ENCODE measurements at places on chromosomes 1 and 21.

DNA sequence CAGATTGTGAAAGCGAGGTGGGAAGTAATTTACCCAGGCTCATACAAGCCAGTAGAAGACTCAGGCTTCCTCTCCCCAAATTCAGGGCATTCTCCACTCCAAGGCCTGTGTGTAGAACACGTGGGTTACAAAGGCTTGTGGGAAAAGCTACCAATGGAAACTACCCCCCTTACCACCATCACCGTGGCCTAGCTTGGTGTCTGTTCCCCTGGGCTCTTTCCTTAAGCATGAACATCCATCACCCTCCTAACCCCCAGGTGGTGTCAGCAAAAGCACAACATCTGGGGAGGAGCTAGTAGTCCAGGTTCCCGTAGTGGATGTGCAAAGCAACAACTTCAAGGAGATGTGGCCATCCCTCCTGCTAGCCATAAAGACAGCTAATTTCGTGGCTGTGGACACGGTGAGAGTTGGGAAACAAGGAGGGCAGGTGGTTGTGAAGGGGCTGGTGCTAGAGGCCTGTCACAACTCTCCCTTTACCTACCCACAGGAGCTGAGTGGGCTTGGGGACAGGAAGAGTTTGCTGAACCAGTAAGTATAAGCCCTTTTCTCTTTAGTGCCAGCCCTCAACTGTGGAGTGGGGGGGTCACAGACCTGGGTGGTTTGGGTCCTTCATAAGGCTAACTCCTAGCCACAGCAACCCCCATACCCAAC is 701 bp upstream of the MUTYH start:
- no peak for DNase-seq

DNA sequence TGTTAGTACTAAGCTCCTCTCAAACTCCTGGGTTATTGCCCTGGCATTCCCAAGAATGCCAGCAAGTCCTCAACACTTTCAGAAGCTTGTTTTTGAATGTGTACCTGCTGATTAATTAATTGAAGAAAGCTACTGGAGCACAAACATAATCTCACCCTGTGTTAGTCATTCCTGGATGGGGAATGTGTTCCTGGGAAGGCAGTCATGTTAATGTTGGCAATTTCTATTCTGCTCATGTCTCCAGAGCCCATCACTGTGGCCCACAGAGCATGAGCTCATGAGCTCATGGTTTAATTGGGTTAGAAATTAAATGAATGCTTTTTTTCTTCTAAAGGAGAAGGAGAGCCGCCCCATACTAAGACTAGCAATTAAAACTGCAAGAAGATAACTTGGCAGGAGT is 31.9 kb upstream of the KCNA3 start:
- no peak for DNase-seq

GRCh38 chr1:156417401-156418020 is 48.5 kb downstream of the RHBG start:
- no peak for DNase-seq

DNA sequence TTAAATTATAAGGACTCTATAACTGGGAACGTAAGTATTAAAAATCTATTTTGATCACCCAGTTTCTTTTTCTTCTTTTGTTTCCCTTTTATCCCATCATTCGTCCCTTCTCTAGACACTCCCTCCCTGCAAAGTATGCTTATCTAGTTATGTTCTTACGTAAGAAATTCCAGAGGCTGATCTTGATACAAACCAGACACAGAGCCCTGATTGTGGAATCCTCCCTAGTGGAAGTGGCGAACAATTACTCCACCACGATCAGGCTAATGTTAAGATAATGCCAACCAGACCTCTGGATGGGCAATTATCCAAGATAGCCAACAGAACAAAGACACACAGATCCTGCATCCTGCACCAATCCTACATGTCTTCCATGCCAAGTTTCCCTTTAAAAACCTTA is 1557.4 kb downstream of the PLA2G4A start:
- no peak for DNase-seq

DNA sequence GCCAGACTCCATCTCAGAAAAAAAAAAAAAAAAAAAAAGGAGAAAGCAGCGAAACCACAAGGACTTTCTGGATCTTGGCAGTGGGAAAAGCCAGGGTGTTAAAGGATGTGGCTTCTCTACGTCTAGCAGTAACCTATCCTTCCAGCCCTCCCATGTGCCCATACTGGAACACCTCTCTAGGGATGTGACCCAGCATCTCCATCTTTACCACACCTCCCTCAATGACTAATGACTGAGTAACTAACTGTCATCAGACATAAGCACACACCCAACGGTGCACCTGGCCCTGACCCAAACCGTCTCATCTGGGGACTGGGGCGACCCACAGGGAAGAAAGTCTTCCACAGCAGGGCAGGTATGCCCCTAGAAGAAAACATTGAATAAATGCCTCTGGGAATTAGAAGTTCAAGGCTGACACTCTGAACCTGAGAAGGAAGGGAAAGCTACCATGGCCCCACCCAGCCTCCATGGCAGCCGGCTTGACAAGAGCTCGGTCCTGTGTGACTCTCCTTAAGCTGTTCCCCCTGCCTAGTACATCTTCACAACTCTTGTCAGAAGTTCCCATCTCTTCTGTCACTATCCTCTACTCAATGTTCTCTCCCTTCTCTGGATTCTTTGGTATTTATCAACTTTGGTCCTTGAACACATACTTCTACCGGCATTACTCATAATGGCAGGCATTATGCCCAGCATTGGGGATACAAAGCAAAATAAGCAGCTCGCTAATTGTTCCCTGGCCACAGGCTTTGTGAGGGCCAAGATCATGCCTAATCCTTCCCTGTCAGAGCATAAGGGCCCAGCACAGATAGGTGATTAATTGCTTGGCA is 14.8 kb upstream of the PAQR6 start:
- no peak for DNase-seq

GRCh38 chr1:159868766-159869165 is 6.3 kb upstream of the VSIG8 start:
- no peak for DNase-seq

GRCh38 chr1:101444381-101444780 is 207.6 kb downstream of the S1PR1 start:
- DNase-seq: no peak

DNA sequence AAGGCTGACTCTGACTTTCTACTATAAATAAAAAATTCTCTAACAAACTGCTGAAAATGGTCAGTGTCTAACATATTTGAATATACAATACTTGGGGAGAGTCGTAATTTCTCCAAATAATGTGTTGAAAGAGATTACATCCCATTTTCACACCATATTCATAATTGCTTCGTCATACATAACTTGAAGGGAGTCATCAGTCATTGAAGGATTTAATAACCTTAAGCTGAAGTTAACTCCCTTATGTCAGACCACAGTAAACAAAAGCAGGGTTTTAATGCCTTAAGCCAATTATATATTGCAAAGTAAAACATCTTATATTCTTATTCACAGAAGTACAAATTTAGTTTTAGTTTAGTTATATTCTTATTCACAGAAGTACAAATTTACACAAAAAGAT is 129.9 kb downstream of the RERE start:
- DNase-seq: no peak

- no peak for DNase-seq
Observed at GRCh38 chr1:232207073-232207866, 422.7 kb downstream of the SIPA1L2 start.

DNA sequence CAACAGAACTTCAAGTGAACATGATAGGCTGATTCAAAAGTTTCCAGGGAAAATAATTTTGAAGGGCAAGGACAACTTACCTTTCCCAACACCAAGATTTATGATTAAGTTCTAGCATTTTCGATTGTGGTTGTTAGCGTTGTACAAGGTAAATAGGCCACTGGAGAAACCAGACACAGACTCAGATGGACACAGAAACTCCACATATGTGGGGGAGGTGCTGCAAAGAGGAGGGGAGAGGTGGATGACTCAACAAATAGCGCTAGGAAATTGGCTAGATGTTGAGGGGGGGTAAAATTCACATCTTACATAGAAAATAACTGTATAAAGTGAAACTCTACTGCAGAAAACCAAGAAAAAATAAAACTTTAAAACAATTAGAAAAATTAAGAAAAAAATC is 564.4 kb downstream of the MATN1 start:
- DNase-seq: no peak

- DNase-seq: no peak
Observed at GRCh38 chr1:58047265-58047858, 499.2 kb downstream of the OMA1 start.

DNA sequence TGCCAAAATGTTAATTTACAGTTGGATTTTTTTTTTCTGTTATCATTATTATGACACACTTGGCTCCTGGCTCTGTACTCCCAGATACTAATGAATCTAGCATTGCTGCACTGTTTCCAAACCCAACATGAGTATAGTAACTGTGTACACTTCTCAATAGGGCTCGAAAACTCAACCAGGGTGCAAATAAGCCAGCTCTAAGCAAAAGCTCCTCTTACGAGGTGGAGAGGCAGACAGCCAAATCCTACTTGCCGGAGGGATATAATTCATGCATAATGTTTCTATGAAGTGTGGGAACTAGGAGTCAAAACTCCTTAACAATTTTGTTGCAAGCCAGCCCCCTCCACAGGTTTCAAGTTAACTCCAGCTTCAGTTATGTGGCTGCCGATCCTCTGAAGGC is 510.4 kb upstream of the ZP4 start:
- DNase-seq: no peak

DNA sequence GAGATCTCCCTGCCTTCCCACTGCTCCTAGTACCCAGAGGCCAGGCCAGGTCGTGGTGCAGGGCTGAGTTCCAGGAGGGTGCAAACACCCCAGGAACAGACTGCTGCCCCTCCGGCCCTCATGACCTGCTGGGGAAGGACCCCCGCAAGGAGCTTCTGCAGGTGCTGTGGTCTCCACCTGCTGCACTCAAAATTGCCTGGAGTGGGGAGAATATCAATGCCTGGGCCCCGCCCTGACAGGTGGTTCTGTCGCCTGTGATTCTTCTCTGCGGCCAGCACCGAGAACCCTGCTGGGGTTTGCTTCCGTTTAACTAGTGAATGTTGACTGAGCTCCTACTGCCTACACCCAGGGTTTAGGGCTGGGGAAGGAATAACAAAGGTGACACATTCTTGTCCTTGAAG is 2.1 kb upstream of the TFF3 start:
- no peak for DNase-seq

DNA sequence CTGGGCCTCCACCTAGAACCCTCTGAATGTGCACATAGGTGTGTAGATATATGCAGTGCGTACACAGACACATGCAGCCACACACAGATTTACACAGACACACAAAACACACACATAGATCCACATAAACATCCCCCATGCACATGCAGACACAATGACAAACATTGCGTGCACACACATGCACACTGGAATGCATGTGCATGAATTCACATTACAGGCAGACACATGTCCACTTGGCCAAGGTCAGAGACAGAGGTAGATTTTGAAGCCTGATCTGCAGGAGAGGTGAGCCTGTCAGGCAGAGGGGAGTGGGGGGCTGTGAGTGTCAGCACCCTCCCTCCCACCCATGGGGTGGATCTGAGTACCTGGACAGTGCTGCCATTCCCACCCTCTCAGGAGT is 338.5 kb downstream of the PTPRU start:
- DNase-seq: no peak

- no peak for DNase-seq
Observed at GRCh38 chr1:36711480-36711879, 228.8 kb upstream of the CSF3R start.

DNA sequence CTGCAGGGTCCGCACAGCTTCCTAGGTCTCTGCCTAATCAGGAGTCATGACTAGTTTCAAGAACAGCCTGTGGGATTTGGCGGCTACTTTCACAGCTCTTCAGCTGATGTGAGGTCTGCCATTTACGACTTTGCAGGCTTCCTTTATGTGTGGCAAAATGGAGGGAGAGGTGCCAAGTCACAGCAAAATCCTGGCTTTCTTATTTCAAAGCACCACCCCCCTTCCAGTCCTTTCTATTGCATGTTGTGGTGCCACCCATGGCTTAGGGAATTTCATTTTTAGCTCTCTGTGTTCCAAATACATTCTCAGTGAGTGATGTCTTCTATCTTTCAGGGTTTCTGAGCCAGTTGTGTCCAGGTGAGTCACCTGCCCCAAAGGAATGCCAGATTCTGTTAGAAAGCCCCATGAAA is 75.1 kb upstream of the WLS start:
- DNase-seq: no peak

- no peak for DNase-seq
Observed at GRCh38 chr1:95245029-95245428, 11.0 kb downstream of the RWDD3 start.

DNA sequence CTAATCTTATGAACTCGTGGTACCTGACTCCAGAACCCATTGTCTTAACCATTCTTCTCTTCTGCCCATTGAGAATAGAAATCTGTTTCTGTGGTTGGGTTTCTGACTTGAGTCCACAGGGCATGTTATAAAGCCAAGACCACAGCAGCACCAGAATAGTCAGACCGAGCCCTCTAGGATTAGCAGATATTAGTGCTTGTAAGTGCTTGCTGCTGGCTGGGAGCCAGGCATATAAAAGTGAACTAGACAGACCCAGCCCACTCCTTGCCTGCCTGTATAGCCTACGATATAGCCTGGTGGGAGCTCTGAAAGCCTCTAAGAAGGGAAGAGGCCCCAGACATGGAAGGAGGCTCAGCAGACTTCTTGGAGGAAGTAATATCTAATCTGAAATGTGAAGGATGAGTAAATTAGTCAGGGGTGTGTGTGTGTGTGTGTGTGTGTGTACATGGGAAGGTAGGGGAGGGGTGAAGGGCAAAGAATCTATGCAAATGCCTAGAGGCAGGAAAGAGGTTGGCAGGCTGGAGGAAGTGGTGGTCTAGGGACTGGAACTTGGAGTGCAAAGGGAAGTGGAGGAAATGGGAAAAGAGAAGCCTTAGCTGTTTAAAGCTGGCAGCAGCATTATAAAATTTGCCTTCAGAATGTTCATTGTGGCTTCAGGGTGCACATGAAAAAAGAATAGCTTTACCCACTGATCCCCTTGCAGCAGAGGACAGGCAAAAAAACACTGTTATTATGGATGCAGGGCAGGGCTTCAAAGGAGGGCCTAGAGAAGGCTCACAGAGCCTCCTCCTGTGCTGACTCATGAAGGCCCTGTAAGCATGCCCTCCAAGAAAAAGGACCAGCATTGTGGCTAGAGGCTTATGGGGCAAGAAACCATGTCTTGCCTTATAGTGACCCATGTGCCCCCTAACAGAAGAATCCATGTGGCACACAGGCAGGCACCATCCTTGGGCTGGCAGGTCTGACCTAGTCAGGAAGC is 169.2 kb downstream of the LMX1A start:
- DNase-seq: no peak

- no peak for DNase-seq
Observed at GRCh38 chr1:152741656-152742055, 16.2 kb upstream of the KPRP start.

DNA sequence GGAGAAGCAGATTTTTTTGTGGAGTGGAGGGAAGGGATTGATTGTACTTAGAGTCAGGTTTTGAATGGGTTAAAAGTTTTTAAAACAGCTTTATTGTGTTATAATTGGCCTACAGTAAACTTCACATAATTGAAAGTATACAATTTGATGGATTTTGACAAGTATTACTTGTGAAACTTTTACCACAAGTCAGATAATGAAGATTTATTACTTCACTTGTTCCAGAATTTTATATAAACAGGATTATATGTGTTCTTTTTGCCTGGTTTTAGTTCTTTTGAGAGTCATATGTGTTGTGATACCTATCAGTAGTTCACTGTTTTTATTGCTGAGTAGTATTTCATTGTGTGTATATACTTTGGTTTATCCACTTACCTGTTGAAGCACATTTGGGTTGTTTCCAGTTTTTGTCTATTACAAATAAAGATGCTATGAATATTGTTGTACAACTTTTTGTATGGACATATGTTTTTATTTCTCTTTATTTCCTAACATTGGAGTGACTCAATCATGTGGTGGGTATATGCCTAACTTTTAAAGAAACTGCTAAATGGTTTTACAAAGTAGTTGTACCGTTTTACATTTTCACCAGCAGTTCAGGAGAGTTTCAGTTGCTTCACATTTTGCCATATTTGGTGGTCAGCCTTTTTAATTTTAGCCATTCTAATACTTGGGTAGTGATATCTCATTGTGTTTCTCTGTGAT is 71.0 kb downstream of the DYRK1A start:
- no peak for DNase-seq

All from activated T-helper 1 cell treated with anti-CD3 and anti-CD28 coated beads, Interleukin-12 subunit alpha, Interleukin-12 subunit beta, Interleukin-2, Interleukin-4 antibody, amounts not matched to agents 30 ng/mL and 10 ng/mL and 1 ng/mL, durations not matched to agents 14 hours and 24 hours and 36 hours (primary cell).